ENCODE measurements at places on chromosomes 5 and 9.

GRCh38 chr5:140024928-140025327, 18.2 kb downstream of the NRG2 start:
- no peak for DNase-seq

DNA sequence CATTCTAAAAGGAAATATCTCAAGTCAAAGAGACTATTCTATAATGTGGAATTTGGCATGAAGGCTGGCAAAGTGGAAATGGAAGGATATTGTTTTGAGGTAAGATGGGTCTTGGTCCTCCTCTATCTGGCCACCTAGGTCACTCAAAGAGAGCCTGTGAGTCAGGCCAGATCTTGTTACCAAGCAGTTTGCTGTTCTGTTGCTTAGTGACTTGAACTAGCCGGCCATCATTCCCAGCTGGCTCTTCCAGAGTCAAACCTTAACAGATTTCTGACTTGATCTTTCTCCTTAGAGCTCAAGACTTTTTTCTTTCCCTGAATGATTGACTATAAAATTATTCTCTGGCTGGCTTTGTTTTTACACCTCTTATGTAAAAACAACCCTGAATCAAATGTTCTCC, 136.1 kb downstream of the PDE4D start:
- no peak for DNase-seq

- no peak for DNase-seq
Measured at GRCh38 chr5:95770830-95771708, 39.9 kb downstream of the RHOBTB3 start.

- DNase-seq: no peak
Measured at GRCh38 chr9:130142641-130143040, 29.6 kb upstream of the NCS1 start.

Measured in GM19239 (cell line).